NCI-H1105 treated with DMSO at 0.1 percent for 48 hours (cell line): ENCODE measurements at places on chromosomes 1 and 21.

DNA sequence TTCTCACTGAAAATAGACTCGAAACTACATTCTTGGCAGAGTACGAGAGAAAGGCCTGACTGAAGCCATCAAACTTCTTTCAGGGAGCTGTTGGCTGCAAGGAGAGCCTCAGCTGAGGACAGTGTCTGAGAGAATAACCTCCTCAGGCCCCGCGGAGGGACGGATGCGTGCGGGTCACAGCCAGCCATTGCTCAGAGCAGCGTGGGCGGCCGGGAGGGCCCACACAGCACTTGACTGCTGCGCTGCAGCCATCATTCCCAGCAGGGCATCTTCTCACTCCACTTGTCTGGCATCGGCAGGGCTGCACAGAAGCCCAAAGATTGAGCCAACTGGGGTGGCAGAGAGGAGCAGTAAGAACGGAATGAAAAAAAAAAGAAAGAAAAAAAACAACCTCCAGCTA lies 113.5 kb downstream of the XCL2 start:
- no peak for DNase-seq

DNA sequence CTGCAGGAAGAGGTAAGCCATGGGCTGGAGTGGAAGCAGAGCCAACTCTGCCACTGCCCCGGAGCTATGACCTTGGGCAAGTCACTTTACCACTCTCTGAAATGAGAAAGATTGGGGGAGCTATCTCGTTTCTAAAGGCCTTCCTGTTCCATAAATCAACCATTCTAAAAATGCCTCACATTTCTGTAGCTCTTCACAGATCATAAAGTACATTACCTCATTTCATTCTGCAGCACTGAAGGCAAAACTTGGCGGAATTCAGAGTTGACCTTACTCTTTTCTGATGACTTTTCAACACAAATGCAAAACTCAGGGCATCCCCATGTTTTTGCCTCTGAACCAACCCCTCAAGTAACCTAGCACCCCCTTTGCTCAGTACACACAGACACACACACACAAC lies 404.0 kb upstream of the NFIA start:
- DNase-seq, result no peak

DNA sequence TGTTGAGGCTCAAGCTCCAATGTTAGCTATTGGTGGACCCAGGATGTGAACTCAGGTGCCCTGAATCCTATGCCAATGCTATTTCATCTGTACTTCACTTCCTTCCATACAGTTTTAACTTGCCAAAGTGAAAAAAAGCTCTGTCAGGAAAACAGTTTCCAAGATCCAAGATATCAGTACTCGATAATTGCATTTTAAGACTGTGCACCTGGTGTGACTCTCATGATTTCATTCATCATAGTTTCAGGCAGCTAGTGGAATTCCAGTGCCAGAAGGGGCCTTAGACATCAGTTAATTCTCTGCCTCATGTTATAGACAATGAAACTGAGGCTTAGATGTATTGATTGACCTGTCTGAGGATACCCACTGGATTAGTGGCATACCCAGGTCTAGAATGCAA lies 26.5 kb upstream of the LEPR start:
- no peak for DNase-seq

GRCh38 chr21:26572076-26572701 lies 897 bp downstream of the CYYR1 start:
- no peak for DNase-seq

GRCh38 chr1:48049823-48050535 lies 52.8 kb upstream of the TRABD2B start:
- no peak for DNase-seq

DNA sequence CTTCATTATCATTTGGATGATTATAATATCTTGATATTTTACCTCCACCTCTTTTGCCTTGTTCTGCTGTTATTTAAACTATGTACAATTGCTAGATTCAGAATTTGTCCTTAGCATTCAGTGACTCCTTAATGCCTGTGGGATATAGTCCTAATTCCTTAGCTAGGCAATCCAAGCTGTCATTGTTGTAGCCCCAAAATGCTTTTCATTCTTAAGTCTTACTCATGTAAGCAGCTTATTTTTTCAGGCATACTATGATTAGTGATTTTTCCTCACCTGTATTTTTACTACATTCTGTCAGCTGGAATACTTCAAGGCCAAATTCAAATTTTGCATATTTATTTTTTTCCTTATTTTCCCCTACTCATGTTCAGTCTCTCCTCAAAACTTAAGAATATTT lies 13.4 kb downstream of the PKN2 start:
- no peak for DNase-seq

GRCh38 chr1:19402031-19402813 lies 83.1 kb downstream of the CAPZB start:
- no peak for DNase-seq

DNA sequence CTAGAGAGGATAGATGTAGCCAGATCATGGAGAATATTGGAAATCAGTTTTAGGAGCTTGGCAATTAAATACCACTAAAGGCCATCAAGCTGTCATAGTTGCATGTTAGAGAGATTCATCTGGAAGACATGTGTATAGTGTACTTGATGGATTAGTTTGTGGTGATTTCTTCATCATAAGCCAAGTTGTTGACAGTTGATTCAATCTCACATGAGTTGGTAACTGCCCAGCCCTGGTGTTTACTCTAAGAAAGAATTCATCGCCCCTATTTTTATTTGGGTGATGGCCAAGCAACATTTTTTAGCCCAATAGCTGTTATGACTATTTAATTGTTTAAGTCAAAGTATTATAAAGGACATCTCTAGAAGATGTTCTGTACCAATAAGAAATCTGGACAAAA lies 737.6 kb downstream of the PLA2G4A start:
- no peak for DNase-seq

GRCh38 chr1:206792939-206793607 lies 20.8 kb upstream of the IL10 start:
- DNase-seq, result no peak

DNA sequence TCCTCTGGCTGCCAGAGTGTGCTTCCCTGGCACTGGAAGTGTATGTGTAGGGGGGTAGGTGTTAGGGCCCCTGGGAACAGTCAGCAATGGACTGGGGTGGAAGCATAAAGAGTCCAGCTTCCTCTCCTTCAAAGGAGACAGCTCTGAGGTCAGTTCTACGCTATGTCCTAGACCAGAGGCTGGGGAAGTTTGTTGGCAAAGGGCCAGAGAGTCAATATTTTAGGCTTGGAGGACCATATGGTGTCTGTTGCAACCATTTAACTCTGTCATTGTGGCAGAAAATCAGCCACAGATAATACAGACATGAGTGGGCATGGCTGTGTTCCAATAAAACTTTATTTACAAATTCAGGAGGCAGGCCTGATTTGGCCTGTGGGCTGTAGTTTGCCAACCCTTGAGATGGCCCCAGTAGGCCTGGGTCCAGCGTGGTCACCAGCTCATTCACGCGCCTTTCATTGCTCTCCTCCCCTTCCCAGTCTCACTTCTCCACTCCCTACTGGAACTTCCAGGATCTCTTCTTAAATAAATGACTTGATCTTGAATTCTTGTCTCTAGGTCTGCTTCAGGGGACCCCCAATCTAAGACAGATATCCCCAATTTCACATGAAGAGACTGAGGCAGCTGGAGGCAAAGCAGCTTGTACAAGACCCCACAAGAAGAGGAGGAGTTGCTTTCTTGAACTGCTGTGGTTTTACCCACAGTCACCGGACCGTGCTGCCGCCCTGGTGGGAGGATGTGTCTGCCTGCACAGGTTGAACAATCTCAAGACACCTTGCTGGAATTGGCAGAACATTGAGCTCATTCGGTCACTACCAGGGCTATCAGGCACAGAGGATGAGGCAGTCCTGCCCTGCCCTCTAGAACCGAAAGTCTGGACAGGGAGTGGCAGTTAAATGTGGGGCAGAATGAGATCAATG lies 162.4 kb upstream of the POU3F1 start:
- peak; percentile 12 for DNase-seq

DNA sequence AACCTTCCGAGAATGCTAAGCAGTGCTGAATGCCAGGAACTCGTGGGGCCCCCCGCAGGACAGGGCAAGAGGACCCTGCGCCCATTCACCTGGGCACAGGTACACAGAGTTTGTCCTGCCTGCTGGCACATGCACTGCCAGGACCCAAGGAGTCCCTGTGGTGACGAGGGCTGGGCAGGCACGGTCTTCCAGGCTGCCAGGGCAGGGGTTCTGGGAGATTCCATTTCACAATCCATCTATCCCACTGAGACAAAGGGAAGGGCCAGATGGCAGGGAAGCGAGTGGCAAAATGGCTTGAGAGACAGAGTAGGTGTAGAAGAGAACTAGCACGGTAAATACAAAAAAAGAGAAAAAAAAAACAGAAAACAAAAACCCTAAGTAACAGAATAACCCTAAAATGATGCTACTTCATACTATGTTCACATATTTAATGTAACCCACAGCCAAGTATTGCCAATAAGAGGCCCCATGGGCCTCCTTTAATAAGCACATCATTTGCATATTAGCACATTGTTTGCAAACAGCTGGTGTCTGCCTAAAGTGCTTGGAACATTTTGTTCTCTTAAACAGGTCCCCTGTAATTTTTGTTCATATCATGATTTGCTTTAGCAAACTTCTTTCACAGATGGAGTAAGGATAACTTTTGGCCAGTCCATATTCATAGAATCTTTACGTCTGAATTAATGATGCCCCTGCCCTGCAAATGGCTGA lies 83.8 kb downstream of the STUM start:
- no peak for DNase-seq

DNA sequence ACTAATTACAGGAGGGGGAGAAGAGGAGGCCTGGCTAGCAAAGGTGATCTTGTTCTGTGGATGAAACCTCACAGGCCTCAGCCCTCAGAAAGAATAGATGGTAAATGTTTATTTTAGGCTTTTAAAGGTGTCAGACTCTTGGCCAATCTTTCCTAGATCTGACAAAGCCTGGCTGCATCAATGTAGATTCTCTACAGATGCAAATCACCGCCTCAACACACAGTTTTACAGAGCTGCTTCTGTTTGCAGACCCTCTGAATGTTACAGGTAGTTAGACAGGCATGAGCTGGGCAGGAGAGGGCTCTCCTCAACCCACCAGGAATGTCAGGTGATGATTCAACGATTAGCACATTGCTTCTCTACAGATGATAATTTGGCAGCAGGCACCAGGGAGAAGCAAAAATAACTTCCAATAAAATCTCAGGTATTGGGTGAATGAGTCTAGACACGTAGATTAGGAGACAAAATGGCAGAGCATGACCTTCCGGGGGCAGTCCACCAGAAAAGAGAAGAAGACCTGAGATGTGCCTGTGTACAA lies 105.4 kb upstream of the VANGL1 start:
- DNase-seq, result no peak

- DNase-seq, result no peak
Measured at GRCh38 chr1:40673452-40673851, 8.0 kb upstream of the RIMS3 start.

DNA sequence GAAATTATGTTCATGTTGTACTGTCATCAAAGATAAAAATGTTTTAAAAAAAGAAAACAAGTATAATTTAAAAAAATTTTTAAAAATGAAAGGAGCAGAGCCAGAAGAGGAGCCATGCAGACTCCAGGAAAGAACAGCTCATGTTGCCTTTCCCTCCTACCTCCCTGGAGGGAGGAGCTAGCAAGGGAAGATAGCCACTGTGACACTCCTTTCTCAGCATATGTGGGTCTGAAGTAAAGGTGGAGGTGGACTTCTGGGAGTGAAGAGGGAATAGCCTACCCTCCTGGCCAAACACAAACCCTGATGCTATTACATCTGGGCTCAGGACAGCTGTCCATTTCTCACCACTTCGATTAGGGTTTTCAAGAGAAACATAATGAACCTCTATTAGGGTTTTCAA lies 54.2 kb downstream of the SLC2A1 start:
- DNase-seq, result no peak

DNA sequence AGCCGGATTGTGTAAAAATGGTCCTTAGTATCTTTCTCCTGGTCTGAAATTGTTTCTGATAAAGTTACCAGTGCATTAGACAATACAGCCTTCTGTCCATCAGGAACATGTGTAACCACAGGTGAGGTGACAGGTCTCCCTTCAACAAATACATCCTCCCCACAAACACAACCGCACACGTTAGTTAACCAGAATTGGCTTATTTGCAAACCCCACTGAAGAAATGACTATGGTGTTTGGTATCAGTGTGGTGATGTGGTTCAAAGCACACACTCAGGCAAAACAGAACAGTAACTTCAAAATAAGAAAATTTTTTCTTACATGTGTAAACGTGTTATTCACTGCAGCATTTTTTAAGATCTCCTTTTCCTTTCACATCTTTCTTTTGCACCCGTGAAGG lies 517.2 kb upstream of the NR5A2 start:
- no peak for DNase-seq

GRCh38 chr1:40939320-40940059 lies 40.0 kb upstream of the CTPS1 start:
- DNase-seq, result no peak

DNA sequence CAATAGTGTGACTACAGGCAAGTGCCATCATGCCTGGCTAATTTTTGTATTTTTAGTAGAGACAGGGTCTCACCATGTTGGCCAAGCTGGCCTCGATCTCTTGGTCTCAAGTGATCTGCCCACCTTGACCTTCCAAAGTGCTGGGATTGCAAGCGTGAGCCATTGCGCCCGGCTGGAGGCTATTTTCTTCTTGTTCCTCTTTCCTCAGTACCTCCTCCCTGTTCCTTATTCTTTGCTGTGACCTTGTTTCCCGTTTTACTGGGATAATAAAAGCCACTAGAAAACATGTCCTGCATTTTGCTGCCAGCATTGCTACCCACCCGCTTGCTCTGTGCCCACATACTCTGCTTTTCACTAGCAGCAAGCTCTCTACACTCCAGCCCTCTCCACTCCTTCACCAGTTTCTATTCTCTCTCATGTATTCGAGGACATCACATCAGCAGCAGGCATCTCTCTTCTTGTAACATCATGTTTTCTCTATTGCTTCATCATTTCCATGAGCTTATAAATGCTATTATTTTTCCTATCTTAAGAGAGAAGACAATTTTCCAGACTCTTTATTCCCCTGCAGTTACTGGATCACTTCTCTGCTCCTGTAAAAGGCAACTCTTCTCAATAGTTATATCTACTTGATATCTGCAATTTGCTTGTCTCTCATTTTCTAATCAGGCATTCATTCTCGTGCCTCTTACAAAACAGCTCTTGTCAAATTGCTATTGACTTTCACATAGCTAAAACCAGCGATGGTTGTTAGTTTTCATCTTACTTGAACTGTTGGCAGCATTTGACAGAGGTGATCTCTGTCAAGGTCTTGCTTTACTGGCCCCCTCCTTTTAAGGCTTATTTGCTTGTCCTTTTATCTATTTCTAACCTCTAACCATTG lies 34.5 kb upstream of the C21orf91 start:
- DNase-seq, result no peak

GRCh38 chr21:33286600-33287456 lies 20.7 kb downstream of the IL10RB start:
- DNase-seq, result peak; percentile 26

- peak; percentile 12 for DNase-seq
Measured at GRCh38 chr1:184724843-184725242, 29.8 kb downstream of the EDEM3 start.

- DNase-seq, result no peak
Measured at GRCh38 chr1:219126377-219126776, 47.3 kb upstream of the LYPLAL1 start.

- DNase-seq, result no peak
Measured at GRCh38 chr1:39087435-39087834, 61.3 kb downstream of the NDUFS5 start.
